ENCODE measurements at places on chromosomes 6 and 20. TPM values are rescaled to one million over a fixed set of nuclear protein-coding genes. Genes with fewer than 3 reads are reported as not detected.

THBD gene
- total RNA-seq, result 0.34 TPM

DNA sequence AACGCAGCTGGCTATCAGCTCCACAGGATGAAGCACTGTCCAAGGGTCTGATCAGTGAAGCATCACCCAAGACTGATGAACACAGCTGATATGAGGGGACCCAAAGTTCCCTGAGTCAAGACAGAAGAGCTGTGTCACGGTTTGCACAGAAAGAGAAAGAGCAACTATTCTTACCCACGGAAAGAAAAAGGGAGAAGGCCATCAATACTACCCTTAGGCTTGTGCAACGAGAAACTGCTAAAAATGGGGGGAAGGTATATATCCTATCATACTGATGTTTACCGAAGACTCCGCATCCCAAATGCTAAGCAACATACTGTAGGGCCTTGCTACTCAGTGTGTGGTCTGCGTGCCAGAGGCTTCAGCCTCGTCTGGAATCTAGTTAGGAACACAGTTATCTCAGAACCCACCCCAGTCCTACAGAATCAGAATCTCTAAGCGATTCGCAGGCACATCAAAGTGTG is 665 bp downstream of the FASTKD5 start:
- peaks cover 25% of the 10 kb centered on the region for H3K4me1 ChIP-seq
- peak overlapping the region; percentile 96 for H3K4me3 ChIP-seq
- H3K27ac ChIP-seq, result peak overlapping the region; percentile 95

TMX4 gene
- total RNA-seq, result 9.8 TPM

- DNase-seq, result no peak
- peaks cover under 1% of the 10 kb centered on the region for H3K27me3 ChIP-seq
- H3K27ac ChIP-seq, result no peak overlapping the region
- peaks cover 2% of the 10 kb centered on the region for H3K36me3 ChIP-seq
- H3K4me3 ChIP-seq, result no peak overlapping the region
These were observed 5.6 kb upstream of the PXMP4 start for GRCh38 chr20:33725607-33726264.

GRCh38 chr6:107695061-107695720 is 128.9 kb downstream of the SCML4 start:
- peaks cover 43% of the 10 kb centered on the region for H3K4me1 ChIP-seq
- no peaks in the 10 kb centered on the region for H3K27me3 ChIP-seq
- peaks cover 10% of the 10 kb centered on the region for H3K36me3 ChIP-seq
- H3K27ac ChIP-seq, result no peak overlapping the region
